ENCODE measurements at places on chromosomes 2 and 18. TPM values are rescaled to one million over a fixed set of nuclear protein-coding genes. Genes with fewer than 3 reads are reported as not detected.
A peak's percentile ranks its signal among the peaks of the same experiment; 100 is the strongest.

Gene EPB41L3
- total RNA-seq: 72.5 TPM

Gene PTPN4
- total RNA-seq: 44.5 TPM

Gene STAT1
- total RNA-seq: 103 TPM

Gene TMEFF2
- total RNA-seq: not detected

Gene G6PC2
- total RNA-seq: not detected

Gene VSNL1
- 1.6 TPM for total RNA-seq

Gene TEX261
- total RNA-seq: 71.3 TPM

Gene REG3A
- not detected for total RNA-seq

Gene DNAH7
- total RNA-seq: 9.2 TPM

Gene ANKRD23
- total RNA-seq: 3.5 TPM

Gene INHA
- not detected for total RNA-seq

Gene NABP1
- total RNA-seq: 48.6 TPM

Gene PPP1R1C
- total RNA-seq: 2.9 TPM

Gene NCKAP1
- 96.8 TPM for total RNA-seq

DNA sequence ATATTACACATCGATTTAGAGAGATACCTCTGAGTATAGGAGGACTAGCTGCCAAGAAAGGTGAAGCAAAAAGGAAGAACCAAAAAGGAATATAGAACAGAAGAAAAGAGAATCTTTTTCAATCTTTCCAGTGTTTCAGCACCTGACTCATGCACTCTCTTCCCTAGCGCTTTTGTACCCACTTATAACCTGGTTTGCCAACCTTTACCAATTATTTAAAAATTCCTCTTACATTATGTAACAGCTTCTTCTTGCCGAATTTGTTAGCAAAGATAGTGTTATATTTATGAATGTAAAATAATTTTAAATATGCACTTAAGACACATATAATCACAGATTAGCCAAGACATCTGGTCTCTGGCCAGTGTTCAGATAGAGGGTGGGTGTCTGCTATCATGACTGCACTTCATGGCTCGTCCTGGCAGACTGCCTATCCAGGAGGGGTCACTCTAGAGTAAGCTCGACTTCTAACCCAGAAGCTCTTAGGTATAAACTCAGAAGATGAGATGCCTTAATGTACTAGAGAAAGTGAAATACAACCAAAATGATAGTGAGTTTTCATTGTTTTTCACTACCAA is 122.9 kb downstream of the ATAD2B start:
- DNase-seq: peak; percentile 63

GRCh38 chr2:39181297-39181696 is 60.4 kb upstream of the SOS1 start:
- no peak for DNase-seq

- DNase-seq: no peak
These were observed 88.5 kb downstream of the SH3RF3 start for GRCh38 chr2:109217362-109218086.

- DNase-seq: no peak
These were observed 56.6 kb downstream of the GDF7 start for GRCh38 chr2:20723543-20723942.

GRCh38 chr2:118982039-118982438 is 40.0 kb downstream of the MARCO start:
- DNase-seq: no peak

GRCh38 chr2:117273009-117273671 is 541.4 kb upstream of the DDX18 start:
- DNase-seq: no peak

DNA sequence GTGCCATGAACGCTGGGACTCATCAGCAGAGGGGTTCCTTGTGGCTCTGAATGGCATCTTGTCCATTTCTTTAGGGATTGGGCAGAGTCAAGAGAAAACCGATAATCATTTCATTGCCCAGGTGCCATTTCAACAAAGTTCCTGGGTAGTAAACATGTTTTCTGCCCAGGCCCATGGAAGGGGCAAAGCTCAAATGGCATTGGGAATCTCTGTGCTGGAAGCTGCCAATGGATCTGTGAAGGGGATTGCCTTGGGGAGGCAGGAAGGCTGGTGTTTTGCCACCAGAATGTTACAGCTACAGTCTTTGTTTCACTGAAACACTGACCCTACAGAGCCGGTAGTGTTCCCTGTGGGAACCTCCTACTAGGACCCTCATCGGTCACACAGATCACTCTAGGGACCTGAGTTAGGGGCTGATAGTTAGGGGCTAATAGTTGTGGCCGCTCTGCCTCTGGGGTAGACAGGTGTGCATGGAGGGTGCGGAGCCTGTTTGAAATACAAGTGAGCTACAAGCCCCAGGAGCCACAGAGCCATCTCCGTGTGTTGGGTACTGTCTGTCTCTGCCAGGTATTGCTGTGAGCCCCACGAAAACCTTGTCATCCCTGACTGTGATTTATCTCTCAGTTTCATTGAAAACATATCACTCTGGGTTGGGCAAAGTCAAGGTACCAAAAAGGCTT is 224.4 kb upstream of the COPS8 start:
- no peak for DNase-seq

GRCh38 chr2:86631846-86632485 is 8.3 kb upstream of the RNF103 start:
- DNase-seq: no peak

DNA sequence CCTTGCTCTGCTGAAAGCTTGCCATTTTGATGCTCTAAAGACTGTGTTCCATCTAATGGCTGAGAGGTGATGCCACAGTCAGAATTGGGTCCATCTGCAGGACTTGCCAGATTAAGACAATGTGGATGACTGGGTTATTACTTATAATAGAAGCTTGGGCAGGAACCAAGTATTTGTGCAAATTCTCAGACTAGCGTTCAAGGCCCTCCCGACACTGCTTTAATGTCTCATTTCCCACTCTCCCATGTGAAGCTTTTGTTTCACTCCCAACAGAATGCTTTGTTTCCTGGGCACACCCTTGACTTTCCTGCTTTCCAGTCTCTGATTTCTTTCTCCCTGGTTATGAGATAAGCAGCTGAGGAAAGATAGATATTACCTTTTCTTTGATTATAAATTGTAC is 215.8 kb downstream of the KCNS3 start:
- DNase-seq: no peak

DNA sequence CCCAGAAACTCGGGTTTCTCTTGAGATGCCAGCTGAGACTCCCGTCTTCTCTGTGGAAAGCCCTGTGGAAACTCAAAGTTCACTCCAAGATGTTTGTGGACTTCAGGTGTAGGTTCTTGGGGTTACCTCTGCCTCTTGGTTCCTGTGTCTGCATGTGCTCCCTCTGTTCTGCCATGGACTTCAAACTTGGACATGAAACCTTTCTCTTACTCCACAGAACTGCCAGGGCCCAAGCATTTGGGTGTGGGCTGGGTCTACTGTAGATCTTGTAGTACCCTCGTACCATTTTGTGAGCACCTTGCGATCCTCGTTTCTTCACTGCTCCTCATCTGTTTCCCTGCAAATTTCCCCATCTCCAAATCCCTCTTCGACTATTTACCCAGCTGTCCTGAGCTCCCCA is 175.5 kb downstream of the HAUS1 start:
- no peak for DNase-seq

DNA sequence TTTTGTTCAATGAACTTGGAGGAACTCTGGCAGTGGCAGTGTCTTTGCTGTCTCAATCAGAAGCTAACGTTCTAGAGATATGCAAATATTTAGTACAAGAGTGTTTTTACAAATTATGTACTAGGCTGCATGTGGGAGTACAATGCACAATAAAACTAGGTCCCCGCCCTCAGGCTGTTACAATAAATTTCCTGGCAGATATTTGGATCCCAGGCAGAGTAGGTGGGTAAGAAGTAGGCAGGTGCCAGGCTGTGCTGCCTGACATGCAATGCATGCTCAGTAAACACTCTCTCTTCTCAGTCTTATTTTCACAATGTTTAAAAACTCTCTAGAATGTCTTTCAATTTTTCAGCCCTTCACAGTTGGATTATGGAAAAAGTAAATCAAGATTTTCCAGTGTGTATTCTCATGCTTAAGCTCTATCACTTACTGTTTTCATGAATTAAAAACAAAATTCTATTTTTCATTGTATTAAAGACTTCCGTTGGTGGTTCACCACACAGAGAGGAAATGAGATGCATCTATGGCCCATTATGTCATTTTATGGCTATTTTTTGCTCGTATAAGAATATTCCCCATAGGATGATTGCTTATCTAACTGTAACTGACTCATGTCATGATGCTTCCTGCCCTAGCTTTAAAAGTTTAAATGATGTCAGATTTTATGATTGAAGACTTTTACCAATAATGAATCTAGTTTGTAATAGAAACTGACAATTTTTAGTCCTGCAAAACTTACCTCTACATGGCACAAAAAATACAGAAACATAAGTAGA is 346.1 kb downstream of the RND3 start:
- DNase-seq: no peak

DNA sequence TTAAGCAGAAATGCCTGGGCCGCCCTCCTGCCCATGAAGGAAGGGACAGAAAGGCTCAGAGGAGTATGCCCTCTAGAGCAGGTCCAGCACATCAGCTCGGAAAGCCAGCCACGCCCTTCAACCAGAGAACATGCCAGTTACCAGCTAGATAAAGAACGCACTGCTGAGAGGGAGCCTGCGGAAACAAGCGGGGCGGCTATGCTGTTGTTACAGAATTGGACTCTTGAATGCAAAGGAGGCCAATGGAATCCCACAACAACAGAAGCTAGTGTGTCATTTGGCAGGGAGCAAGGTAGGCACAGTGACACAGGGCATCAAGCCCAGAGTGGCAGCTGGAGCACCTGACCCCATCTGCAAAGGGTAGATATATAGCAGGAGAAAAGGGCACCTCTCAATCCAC is 242.9 kb upstream of the ID2 start:
- no peak for DNase-seq

- no peak for DNase-seq
These were observed 254.0 kb upstream of the SLC14A2 start for GRCh38 chr18:45361125-45361851.

DNA sequence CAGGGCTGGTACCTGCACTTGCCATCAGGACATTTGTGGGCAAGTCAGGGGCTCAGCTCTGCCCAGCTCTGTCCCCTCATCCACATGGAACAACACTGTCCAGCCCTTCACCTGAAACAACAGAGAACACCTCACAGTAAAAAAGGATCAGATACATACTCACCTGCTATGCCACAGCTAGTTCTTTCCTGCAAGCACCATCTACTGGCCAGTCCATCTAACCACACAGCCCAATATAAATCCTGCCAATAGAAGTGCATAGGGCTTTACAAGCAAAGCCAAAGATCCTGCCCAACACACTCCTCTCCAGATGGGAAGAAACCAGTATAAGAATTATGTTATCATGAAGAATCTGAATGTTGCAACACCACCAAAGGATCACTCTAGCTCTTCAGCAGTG is 52.2 kb upstream of the GALNT13 start:
- no peak for DNase-seq

GRCh38 chr2:228669690-228670089 is 488.2 kb upstream of the SPHKAP start:
- DNase-seq: no peak

GRCh38 chr2:48127612-48128191 is 221.4 kb upstream of the FBXO11 start:
- DNase-seq: no peak

GRCh38 chr2:60002183-60002867 is 551.1 kb downstream of the BCL11A start:
- no peak for DNase-seq

DNA sequence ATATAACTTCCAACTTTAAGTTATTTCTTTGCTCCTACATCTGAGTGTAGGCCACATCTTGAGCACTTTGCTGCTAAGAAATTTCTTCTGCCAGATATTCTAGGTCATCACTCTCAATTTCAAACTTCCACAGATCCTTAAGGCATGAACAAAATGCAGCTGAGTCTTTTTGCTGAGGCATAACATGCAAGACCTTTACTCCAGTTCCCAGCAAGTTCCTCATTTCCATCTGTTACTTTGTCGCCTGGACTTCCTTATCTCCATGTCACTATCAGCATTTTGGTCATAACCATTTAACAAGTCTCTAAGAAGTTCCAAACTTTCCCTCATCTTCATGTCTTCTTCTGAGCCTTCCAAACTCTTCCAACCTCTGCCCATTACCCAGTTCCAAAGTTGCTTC is 1077.3 kb upstream of the TMEFF2 start:
- no peak for DNase-seq

DNA sequence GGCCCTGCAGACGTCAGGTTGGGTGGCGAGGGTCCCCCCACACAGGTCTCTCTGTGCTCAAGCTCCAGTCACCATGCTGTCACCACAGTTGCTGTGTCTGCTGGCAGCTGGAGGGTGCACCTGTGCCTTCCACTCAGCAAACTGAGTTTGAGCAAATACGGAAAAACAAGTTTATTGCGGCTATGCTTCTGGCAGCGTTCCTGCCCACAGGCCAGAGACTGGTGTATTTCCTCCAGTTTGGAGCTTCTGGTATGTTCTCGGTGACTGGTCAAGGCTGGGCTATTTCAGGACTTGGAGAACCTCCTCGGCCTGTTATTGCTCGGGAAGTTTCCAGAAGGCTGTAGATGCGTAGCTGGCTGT is 132.6 kb downstream of the SEPTIN10 start:
- peak; percentile 56 for DNase-seq

DNA sequence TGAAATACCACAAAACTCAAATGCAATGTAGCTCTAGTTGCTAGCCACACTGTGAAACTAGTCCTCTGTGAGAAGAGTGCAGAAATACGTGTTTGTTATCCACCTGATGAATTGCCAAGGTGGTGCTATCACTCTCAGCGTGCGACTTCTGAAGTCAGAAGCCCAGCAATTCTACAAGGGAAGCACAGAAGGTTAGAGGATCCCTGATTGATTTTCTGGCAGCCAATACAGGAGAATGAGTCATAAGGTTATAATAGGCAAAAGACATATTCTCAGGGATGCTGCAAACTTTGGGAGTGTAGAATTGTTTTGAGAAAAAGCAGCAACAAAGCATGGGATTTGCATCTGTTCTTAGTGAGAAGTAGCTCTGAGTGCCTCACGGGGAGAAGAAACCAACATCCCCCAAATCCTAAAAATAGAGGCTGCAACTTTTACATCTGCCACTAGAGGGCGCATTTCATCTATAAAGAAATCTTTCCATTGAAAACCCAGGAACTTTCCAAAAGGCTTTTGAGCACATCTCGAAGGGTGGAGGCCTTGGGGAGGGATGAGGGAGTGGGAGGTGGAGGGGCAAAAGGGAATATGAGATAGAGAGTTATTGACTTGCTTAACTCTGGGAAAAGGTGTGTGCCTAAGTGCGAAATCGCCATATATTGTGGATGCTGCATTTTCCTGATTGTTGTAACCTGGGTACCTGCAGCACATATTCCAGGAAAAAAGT is 78.0 kb downstream of the TMEM182 start:
- no peak for DNase-seq

- peak; percentile 85 for DNase-seq
These were observed 18.0 kb downstream of the ARID5A start for GRCh38 chr2:96554293-96555145.

DNA sequence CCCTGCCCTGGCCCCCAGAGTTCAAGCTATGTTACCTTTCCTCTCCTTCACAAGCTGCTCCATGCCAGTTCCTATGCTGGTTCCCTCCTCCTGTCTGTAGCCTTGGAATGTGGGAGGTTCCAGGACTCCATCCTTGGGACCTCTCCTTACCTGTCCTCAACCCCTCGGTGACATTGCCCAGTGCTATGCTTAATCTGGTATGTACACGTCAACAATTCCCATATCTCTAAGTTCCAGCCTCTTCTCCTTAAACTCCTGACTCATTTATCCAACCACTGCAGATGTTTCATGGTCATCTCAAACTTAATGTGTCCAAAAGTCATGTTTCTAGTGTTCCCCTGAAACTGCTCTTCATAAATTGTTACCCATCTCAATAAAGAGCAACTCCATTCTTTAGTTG is 160.8 kb downstream of the TNS1 start:
- no peak for DNase-seq
